ENCODE measurements at places on chromosomes 6 and 20. TPM values are rescaled to one million over a fixed set of nuclear protein-coding genes. Genes with fewer than 3 reads are reported as not detected.

DNA sequence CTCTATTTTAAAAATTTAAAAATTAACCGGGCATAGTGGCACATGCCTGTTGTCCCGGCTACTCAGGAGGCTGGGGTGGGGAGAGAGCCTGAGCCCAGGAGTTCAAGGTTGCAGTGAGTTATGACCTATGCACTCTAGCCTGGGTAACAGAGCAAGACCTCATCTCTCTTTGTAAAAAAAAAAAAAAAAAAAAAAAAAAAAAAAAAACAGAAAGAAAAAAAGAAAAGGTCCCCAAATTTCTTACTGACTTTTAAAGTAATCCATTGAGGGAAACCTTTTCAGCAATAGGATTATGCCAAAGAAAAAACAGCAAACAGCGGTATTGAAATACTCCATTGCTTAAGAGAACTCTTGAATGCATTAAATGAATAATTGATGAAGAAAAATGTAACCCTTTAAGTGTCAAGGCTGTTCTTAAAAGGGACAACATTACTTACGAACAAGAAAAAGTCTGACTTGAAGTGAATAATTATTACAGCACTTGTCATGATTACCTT, 6.0 kb upstream of the DNAAF9 start:
- no peak for DNase-seq

DNA sequence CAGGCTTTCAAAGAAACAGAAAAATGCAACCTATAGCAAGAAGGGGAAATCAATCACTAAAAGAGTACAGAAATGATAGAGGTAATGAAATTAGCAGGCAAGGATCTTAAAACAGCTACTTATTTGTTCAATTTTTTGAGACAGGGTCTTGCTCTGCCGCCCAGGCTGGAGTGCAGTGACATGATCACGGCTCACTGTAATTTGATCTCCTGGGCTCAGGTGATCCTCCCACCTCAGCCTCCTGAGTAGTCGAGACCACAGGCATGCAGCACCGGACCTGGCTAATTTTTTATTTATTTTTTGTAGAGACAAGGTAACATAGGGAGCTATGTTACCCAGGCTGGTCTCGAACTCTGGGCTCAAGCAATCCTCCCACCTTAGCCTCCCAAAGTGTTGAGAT, 21.6 kb downstream of the TFB1M start:
- no peak for DNase-seq

GRCh38 chr6:82781620-82782204, 283.9 kb downstream of the UBE3D start:
- DNase-seq: no peak

DNA sequence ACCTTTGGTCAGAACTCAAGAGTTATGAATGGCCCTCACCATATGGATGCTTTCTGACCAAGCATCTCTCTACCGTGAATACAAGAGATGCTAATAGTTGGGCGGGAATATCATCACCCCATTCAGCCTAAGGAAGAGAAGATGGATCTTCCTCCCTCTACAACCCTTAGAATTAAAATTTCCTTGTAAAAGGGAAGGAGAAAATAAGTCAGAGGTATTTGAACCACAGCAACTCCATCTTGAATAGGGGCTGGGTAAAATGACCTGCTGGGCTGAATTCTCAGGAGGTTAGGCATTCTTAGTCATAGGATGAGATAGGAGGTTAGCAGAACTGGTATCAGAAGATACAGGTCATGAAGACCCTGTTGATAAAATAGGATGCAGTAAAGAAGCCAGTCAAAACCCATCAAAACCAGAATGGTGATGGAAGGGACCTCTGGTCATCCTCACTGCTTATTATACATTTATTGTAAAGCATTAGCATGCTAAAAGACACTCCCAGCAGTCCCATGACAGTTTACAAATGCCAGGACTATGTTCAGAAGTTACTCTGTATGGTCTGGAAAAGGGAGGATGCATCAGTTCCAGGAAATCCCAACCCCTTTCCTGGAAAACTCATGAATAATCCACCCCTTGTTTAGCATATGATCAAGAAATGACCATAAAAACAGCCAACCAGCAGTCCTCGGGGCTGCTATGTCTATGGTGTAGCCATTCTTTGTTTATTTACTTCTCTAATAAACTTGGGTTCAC, 101.2 kb downstream of the DTNBP1 start:
- DNase-seq: no peak

GRCh38 chr20:50337521-50338466, 147.2 kb downstream of the CEBPB start:
- DNase-seq: peak; percentile 78

DNA sequence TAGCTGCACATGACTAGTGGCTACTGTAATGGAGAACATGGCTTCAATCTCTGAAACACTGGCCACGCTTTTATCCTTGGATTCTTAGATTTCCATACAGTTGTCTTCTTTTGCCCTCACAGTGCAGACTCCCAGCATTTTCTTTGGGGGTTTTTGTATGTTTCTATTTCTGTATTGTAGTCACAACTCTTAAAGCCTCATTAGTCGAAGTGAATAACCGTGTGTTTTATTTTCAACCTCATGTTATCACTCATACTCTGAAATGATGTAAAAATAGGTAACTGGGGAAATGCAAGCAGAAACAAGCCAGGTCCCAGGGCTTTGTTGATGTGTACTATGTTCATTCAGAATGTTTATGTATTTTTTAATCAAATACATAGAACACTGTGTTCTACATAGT, 162.9 kb downstream of the JARID2 start:
- DNase-seq: no peak

GRCh38 chr6:17225767-17226630, 55.2 kb upstream of the RBM24 start:
- DNase-seq: no peak

DNA sequence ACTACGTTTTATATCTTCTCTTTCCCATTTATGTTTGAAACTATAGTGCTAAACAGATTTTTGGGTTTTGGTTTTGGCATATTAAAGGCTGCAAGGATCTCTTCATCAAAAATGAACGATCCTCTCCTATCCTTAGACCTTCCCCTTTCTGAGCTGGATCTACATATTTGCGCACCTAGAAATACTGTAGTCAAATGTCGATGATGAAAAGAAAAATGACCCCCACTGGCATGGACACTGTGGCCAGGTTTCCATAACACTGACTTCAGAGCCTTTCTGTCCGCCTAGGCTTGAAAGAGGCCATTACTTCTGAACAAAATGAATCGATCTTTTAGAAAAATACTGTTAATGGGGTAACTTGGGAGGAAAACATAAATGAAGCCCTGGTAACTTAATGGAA, 5.8 kb downstream of the FLRT3 start:
- no peak for DNase-seq

The ENPP5 gene
- 0.34 TPM for total RNA-seq

The ANGPT4 gene
- total RNA-seq: 0.89 TPM

The OPRM1 gene
- not detected for total RNA-seq

The BMP7 gene
- total RNA-seq: 46.7 TPM

The C6orf141 gene
- total RNA-seq: 5.4 TPM

The PROKR2 gene
- total RNA-seq: not detected
